NCI-H2081 (cell line): ENCODE measurements at places on chromosomes 5 and 9.

- no peak for DNase-seq
Measured at GRCh38 chr9:69472101-69472620, 147.1 kb downstream of the ENTREP1 start.

DNA sequence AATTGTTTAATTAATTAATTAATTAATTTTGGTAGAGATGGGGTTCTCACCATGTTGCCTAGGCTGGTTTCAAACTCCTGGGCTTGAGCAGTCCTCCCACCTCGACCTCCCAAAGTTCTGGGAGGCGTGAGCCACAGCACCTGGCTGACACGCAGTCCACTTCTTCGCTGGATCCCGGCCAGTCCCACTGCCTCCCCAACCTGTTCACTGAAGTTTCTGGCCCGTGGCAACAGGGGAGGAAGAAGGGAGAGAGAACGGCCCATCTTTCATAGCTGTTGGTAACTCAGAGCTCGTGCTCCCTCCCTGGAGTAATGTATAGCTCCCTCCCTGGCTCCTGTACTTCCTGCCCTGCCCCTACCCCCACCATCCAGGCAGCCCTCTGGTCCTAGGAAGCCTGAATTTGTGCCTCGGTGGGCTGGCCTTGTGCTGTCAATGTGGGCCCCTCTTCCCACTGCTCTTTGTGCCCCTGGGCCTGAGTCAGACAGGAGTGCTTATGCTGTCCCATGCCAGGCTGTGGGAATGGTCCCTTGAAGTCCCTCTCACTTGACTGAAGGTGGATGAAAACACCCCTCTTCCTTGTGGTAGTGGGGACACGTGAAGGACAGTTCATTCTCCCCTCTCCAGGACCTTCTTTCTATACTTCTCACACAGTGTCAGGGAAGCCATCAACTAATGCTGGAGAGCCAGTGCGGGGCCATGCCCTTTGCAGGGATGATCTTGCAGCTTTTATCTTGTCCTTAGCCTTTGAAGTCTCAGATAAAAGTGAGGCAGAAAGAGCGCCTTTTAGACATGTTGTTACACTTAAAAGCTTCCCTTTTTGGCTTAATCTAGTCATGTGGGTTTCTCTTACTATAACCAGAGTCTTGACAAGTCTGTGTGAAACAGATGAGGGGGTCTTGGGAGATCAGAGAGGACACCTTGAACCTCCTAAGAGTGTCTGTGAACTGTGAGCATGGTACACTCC, 38.1 kb downstream of the ANGPTL2 start:
- DNase-seq, result no peak

DNA sequence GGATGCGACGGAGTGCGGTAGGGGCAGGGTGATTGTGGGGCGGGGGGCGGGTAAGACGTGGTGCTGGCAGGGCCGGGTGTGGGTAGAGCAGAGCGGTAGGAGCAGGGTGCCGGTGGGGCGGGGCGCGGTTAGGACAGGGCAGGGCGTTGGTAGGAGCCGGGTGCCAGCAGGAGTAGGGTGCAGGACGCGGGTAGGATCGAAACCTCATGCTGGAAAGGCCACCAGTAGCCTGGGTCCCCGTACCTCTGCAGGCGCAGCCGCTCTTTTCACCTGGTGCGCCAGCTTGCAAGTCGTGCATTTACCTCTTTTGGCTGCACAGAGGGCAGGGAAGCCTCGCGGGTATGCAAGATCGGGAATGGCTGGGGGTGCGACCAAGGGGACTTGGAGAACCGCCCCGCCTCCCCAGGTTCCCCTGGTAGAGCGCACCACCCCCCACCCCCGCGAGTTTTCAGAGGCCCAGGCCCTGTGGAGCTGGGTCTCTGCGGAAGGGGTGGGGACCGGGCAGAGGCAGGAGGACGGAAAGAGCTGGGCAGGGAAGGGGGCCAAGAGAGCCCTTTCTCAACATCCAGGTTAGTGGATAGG, 104.8 kb upstream of the SIMC1 start:
- DNase-seq, result no peak

DNA sequence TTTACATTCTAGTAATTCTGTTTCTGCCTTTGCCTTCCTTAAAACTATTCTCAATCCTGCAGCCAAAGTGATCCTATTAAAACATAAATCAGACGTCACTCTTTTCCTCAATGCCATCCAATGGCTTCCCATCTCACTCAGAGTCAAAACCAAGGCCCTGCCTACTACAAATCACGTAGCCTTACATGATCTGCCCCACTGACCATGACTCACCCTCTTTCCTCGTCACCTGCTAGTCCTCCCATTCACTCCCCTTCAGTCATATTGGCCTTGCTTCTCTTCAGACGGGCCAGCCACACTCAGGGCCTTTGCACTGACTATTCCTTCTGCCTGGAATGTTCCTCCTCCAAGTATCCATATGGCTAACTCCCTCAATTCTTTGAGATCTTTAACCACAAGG, 39.0 kb upstream of the DMXL1 start:
- no peak for DNase-seq

- DNase-seq, result no peak
Measured at GRCh38 chr5:76192837-76193236, 109.7 kb downstream of the SV2C start.
